NCI-H1092 (cell line): ENCODE measurements at places on chromosomes 3 and 15.

DNA sequence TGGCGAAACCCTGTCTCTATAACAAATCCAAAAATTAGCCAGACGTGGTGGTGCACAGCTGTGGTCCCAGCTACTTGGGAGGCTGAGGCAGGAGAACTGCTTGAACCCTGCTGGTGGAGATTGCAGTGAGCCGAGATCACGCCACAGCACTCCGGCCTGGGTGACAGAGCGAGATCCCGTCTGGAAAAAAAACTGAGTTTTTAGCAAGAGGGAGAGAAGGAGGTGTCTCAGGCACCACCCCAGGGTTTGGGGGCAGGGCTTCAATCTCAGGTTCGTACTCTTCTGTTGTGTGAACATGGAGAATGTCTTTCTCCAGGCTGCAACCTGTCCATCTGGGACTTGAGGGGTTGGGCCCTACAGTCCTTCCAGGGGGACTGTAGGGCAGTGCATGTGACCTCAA, 2.7 kb downstream of the CHRNA3 start:
- no peak for DNase-seq

- no peak for DNase-seq
Observed at GRCh38 chr3:179967622-179968021, 69.1 kb downstream of the PEX5L start.

- DNase-seq, result no peak
Observed at GRCh38 chr3:27545061-27545460, 60.9 kb upstream of the SLC4A7 start.

DNA sequence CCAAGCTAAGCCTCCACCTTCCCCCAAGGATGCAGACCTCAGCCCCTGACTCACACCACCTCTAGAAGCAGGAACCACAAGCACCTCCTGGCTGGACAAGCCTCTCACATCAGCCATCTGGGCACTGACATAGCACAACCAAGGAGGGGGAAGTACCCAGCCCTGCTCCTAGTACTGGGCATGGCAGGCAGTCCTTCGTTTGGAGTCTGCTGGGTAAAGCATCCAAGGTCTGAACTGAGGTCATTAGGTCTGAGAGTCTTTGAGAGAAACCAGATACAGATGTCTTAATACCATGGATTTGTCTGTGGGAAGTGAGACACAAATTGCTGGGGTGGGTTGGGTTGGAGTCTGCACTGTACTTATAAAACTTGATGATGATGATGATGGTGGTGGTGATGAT, 61.8 kb downstream of the CCDC33 start:
- DNase-seq, result no peak

DNA sequence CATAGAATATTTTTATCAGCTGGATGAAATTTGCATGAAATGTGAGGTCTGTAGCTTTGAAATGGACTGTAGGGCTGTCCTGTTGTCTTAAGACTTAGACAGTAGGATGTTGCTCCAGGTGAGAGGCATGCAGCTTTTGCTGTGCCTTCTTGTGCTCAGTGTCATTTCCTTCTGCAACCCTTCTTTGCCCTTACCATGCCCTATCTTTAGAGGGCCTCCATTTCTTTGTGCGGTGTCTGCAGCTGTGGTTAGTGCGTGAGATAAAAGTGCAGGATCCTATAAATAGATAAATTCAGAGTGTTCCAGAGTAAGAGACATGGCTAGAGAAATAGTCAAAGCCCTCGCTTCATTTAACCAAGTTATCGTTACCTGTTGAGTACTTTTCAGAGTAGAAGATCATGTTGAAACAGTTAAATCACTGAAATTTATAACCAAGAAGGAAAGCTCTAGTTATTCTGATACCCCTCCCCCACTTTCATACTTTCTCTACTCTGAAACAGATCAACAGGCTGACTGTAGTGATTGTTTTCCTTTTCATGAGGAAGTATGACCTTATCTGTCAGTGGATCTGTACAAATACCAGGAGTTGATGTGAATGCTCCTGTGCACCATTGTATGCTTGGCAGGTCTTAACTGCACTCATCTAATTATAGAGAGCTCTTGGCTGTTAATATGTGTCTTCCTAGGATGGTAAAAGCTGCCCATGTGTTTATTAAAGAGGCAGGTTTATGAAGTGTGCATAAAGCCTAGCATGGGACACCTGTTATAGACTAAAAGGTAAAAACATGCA, 18.2 kb downstream of the EIF3J start:
- DNase-seq, result no peak

- peak; percentile 3 for DNase-seq
Observed at GRCh38 chr3:62238431-62238830, 134.9 kb downstream of the FEZF2 start.

- DNase-seq, result peak; percentile 23
Observed at GRCh38 chr15:58038426-58039078, 27.0 kb downstream of the ALDH1A2 start.

DNA sequence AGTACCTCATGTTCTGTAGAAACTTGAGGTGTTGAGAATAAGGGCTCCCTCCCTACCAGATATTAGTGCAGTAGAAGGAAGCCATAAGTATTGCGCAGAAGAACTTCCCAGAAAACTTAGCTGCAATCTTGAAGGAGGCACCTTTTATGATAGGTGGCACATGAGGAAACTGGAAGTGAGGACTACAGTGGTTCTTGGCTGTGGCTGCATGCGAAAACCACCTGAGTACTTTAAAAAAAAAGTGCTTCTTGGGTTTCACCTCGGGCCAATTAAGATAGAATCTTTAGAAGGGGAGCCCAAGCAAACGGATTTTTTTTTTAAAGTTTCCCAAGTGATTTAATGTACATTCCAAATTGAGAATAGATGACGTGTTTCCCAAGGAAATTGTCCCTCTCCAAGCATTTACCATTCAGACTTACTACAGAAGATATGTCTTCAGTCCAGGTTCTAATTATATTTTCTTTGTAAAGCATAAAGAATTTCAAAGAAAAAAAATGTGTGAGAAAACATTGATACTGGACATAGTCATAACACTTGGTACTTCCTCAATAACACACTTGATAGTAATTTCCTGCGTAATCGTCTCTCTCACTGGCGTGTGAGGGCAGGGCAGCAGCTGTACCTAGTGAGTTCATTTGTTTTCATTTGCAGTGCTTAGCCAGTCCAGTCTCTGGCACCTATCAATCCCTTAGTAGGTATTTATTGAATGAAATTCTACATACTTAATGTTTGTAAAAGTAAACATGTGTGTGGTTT, 12.3 kb upstream of the NR1I2 start:
- no peak for DNase-seq

GRCh38 chr3:29823233-29823632, 542.4 kb downstream of the RBMS3 start:
- DNase-seq, result no peak
